H1 (cell line): ENCODE measurements at places on chromosomes 12 and 14. TPM values are rescaled to one million over a fixed set of nuclear protein-coding genes. Genes with fewer than 3 reads are reported as not detected.
A peak's percentile ranks its signal among the peaks of the same experiment; 100 is the strongest.

- DNase-seq = no peak
Observed at GRCh38 chr14:105622329-105622955, 96.1 kb downstream of the TMEM121 start.

DNA sequence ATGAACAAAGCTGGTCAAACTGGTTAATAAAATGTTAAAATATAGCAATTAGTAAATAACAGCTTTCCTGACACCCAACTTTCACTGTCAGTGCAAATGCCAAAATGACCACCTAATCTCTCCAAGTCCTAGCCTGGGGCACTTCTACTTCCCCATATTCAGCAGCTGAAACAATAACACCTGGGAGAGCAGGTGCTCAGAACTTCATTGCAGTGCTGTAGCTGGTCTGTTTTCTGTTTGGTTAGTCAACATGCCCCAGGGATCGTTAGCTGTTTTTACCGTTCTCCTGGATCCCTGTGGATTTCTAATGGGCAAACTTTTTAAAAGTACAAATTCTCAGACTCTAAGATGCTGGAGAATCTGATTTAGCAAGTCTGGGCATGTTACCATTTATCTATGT is 759.7 kb downstream of the GALC start:
- DNase-seq = no peak

GRCh38 chr12:114167431-114167830 is 201.3 kb upstream of the RBM19 start:
- no peak for DNase-seq

Gene EGLN3
- 24.4 and 27.3 TPM in 2 replicates for total RNA-seq

Gene TAS2R9
- not detected in 2 replicates for total RNA-seq

Gene RILPL1
- 6.5 and 6.7 TPM in 2 replicates for total RNA-seq

Gene OTOGL
- 0.17 and 0.31 TPM in 2 replicates for total RNA-seq

Gene SPTB
- total RNA-seq = 2.4 and 2.7 TPM in 2 replicates

Gene FOXG1
- 0.24 and 0.29 TPM in 2 replicates for total RNA-seq

GRCh38 chr14:37139710-37140109 is 32.7 kb downstream of the SLC25A21 start:
- no peak for DNase-seq

Gene IL22
- total RNA-seq = not detected in 2 replicates

DNA sequence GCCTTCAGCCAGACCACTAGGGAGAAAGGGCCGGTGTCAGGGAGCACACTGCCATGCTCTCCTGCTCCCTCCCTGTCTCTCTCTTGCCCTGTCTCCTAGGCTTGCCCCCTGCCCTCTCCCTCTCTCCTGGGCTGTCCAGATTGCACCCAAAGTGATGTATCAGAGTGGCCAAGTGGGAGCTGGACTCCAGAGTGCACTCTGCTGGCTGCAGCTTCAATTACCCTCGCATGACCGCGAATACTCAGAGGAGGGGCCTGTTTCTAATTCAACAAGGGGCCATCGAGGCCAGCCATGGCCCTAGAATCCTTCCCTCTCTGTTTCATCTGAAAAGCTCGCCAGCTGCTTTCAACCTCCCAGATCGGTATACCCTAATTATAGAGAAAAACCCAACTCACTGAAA is 206.4 kb upstream of the FKBP4 start:
- no peak for DNase-seq

- no peak for DNase-seq
Observed at GRCh38 chr12:95300286-95300685, 82.7 kb downstream of the VEZT start.

- no peak for DNase-seq
Observed at GRCh38 chr12:65014504-65015271, 106.4 kb downstream of the WIF1 start.

Gene TAS2R42
- not detected in 2 replicates for total RNA-seq

DNA sequence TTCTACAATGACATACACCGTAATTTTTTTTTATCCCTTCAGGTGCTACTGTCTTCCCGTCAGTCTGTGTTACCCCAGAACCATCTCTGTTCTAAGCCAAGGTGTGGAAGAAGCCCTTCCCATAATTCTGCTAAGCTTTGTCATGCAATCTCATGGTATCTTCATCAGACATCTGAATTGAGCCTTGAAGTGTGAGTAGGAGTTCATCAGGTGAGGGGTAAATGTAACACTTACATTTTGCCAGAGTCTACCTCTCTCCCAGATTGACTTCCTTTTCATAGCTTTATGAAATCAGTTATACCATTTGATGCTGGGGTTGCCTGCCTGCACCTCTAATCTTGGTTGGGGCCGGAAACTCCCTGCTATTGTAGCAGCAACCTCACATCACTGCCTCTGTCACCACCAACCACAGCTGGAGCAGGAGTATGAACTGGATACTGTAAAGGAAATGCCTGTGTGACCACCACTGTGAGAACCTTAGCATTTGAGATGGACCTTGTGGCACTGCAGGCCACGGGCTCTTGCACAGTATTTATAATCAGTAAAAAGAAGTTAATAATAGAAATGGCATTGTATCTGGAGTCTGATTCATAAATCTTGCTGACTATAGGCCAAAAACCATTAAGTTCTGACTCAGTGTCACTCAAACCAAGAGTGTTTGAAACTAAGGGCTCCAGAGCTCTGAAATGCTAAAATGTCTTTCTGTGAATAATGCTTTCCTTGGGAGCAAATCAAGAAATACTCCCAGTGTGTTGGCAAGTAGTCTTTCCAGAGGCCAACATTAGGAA is 58.7 kb upstream of the STK38L start:
- no peak for DNase-seq

- no peak for DNase-seq
Observed at GRCh38 chr12:12133259-12133658, 62.5 kb downstream of the BCL2L14 start.

GRCh38 chr12:94267537-94267872 is 119.1 kb downstream of the PLXNC1 start:
- no peak for DNase-seq

DNA sequence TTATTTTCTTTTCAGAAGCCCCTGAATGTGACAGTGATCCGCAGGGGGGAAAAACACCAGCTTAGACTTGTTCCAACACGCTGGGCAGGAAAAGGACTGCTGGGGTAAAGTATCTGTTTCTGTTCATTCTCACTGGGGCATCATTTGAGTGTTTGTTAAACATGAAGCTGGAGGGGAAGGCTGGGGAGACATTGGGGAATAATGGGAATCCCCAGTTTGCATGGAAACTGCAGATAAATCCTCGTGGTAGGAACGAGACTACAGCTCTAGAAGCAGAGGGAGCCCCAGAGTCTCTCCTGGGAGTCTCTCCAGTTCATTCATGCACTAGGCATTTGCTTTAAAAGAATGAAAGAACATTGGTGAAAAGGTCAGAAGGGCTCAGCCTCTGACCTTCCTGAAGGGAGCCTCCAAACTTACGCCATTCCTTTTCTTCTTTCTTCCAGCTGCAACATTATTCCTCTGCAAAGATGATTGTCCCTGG is 2.5 kb upstream of the CFAP251 start:
- no peak for DNase-seq

Gene TPH2
- total RNA-seq = 0.90 and 1.1 TPM in 2 replicates

Gene EPYC
- total RNA-seq = not detected in 2 replicates

Gene CLEC4D
- total RNA-seq = not detected in 2 replicates

Gene KCNA5
- total RNA-seq = 0.11 and 0.20 TPM in 2 replicates

Gene CCDC184
- total RNA-seq = 2.2 and 2.5 TPM in 2 replicates

DNA sequence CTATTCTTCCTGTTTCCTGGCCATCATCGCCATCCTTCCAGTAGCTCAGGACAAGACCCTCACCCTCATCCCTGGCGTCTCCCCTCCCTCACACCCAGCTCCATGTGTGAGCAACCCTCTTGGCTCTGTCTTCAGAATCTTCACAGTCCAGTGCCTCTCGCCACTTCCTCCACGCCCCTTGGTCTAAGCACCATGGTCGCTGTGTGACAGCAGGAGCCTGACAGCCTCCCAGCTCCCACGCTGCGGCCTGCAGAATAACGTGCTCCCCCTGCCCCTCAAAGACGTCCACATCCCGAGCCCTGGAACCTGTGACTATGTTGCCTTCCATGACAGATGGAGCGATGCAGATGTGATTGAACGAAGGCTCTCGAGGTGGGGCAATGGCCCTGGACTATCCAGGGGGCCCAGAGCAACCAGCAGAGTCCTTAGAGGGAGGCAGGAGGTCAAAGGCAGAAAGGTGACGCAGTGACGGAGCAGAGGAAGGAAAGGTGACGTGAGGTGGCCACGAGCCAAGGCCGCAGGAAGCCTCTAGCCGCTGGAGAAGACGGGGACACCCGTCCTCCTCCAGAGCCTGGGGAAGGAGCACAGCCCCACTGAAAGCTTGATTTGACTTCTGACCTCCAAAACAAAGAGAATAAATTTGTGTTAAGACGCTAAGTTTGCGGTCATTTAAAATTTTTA is 139.8 kb downstream of the CALM1 start:
- no peak for DNase-seq

- no peak for DNase-seq
Observed at GRCh38 chr14:51066576-51066975, 28.3 kb downstream of the TRIM9 start.

- DNase-seq = no peak
Observed at GRCh38 chr14:91354221-91354916, 63.3 kb downstream of the CCDC88C start.

DNA sequence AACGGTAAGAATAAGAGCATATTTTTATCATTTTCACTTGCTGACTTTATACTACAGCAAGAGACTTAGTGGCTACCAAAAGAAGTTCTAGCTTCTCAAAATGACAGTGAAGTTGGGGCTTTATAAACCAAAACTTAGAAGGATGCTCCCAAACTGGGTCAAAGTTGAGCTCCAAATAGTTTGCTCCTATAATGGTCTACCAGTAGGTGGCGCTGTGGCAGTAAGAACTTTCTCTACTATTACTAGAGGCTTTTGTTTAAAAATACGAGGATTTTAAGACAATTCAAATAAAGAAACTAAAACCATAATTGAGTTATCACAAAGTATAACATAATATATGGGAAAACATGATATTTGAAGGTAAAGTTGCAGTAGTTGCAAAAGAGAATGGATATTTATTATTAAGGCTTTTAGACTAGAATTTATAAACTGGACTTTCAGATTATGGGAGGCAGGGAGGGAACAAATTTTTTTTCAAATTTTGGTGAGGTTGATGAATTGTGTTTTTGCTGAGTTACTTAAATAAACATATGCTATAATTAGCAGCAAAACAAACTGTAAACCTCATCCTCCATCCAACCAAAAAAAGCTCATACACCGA is 75.0 kb downstream of the TGFB3 start:
- DNase-seq = peak; percentile 77

DNA sequence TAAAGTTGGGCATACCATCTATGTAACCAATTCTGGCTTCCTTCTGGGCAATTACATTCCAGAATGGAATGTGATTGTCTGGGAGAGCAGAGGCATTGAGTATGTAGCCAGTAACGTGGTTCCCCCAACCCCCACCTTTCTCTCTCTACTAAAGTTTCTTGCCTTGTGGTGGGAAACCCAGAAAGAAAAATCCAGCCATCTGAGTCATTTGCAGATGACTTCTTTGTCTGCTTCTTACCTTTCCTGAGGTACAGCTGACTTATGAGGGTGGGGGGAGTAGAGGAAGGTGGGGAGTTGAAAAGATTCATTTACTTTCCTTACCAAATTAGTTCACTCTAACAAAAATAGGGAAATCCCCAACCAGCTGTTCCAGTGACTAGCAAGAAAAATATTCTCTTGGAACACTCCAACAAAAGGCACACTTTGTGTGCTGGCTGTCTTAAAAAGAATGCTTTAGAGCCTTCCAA is 112.1 kb upstream of the FRMD6 start:
- DNase-seq = peak; percentile 51

DNA sequence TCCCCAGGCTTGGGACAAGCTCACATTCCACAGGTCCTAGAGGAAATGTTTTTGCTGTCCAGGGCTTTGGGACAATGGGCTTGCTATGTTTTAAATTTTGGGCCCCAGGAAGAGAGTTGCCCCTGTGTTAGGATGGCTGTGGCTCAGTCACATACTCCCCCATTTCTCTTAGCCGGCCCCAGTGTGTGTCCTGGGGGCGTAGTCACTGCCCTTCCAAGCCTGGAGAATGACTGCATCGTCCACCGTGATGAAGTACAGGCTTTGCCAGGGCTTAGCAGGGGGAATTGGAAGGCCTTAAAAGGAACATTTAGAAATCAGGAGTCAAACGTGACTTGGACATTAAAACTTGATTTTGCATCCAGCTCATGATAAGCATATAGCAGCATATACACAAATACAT is 293.6 kb downstream of the CACNA1C start:
- DNase-seq = no peak

- no peak for DNase-seq
Observed at GRCh38 chr14:86723254-86723624, 1193.3 kb downstream of the FLRT2 start.

- no peak for DNase-seq
Observed at GRCh38 chr12:106234449-106234848, 13.4 kb downstream of the CKAP4 start.

DNA sequence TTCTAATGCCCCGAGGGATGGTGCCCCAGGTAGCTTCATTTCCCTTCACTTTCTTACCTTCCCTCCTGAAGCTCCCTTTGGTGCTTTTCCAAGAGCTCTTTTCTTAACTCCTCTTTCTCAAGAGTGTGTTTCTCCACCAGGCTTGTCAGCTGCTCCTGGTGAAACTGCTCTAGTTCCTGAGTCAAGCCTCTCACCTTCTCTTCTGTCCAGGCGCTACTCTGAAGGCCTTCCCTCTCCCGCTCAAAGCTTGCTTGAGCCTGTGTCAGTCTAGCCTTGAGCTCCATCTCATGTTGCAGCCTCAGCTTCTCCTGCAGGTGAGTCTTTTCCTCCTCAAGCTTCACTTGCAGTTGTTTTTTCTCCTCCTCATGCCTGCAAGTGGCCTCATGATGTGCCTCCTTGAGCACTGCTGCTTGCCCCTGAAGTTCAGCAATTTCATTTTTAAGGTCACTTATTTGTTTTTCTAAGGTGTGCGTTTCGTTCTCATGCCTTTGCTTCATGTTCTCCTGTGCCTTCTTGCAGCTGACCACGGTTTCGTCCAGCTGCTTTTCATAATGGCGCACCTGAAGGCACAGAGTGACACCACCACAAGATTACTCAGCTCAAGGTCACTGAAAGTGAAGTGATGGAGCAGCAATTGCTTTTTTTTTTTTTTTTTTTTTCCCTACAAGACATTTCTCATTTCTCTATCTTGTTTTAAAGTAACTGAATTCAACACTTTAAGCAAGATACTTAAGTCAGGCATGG is 71.0 kb downstream of the NIN start:
- no peak for DNase-seq

- no peak for DNase-seq
Observed at GRCh38 chr12:43957732-43958372, 122.0 kb downstream of the TMEM117 start.

- no peak for DNase-seq
Observed at GRCh38 chr14:54818201-54819133, 84.2 kb downstream of the GCH1 start.

DNA sequence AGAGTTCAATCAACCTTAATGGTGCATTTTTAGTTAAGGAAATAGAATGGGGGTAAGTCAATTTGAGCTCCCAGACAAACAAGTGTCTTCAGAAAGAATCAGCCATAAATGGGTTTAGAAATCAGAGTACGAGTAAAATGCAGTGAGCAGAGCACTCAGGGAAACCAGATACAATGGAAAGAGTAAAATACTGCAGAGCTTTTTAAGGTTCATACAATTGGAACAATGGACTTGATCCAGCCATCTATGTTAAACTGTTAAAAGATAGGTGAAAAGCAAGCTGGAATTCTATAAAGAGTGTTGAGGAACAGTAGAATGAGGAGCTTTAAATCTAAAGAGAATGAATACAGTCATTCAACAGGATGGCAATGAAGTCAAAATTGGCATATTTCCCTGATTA is 23.8 kb upstream of the PCNX4 start:
- DNase-seq = no peak

- DNase-seq = no peak
Observed at GRCh38 chr12:113955109-113955970, 10.8 kb downstream of the RBM19 start.

GRCh38 chr14:95475540-95476240 is 40.8 kb downstream of the SYNE3 start:
- no peak for DNase-seq

GRCh38 chr12:74794522-74794921 is 256.9 kb downstream of the ATXN7L3B start:
- no peak for DNase-seq

Gene ABCD4
- total RNA-seq = 84.8 and 97.7 TPM in 2 replicates
